Activated naive CD8-positive, alpha-beta T cell treated with anti-CD3 and anti-CD28 coated beads, Interleukin-2, amount 10 ng/mL, durations not matched to agents 7 days and 5 days (primary cell): ENCODE measurements at places on chromosomes 2 and 18. TPM values are rescaled to one million over a fixed set of nuclear protein-coding genes. Genes with fewer than 3 reads are reported as not detected.

- H3K4me1 ChIP-seq = no peaks in the 10 kb centered on the region
- H3K36me3 ChIP-seq = no peaks in the 10 kb centered on the region
- H3K4me3 ChIP-seq = no peak overlapping the region
- no peaks in the 10 kb centered on the region for H3K27me3 ChIP-seq
- DNase-seq = no peak
These were observed 654.3 kb downstream of the LRRTM4 start for GRCh38 chr2:76867854-76868253.

- no peaks in the 10 kb centered on the region for H3K4me1 ChIP-seq
- H3K27me3 ChIP-seq = no peaks in the 10 kb centered on the region
- no peak overlapping the region for H3K4me3 ChIP-seq
- no peak for DNase-seq
- no peaks in the 10 kb centered on the region for H3K36me3 ChIP-seq
These were observed 131.6 kb upstream of the DNAJC10 start for GRCh38 chr2:182584462-182584861.

The NCKAP1 gene
- total RNA-seq = 0.69 TPM

DNA sequence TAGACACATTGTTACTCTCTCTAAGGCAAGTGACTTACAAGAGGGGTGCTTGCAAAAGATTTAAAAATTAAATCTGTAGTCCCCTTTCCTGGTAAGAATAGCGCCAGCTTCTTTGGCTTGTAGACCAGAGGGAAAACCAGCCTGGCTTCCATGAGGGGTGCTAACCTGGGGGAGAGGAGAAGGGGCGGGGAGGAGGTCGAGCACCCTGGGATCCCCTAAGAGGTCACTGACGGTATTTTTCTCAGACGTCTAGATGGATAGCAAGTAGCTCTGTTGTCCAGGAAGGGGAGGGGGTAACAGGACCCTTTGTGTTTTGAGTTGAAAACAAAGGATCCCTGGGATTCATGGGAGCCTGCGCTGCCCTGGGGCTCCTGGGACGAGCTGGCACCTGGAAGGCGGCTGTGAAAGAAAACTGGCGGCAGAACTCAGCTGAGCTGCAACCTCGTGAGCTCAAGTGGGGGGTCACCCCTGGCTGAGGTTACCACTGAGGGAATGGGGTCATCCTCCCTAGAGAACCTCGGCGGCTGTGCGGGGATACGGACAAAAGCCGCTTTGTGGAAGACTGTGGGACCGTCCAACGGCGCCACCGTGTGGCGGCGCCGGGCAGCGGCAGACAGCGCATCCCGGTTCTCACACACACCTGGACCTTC lies 37.8 kb upstream of the MRPL19 start:
- peaks cover 27% of the 10 kb centered on the region for H3K27me3 ChIP-seq
- H3K27ac ChIP-seq = no peak overlapping the region
- no peaks in the 10 kb centered on the region for H3K36me3 ChIP-seq
- H3K4me3 ChIP-seq = no peak overlapping the region

The METTL4 gene
- 22.7 TPM for total RNA-seq
